LHCN-M2 (cell line): ENCODE measurements at places on chromosomes 2 and 18. TPM values are rescaled to one million over a fixed set of nuclear protein-coding genes. Genes with fewer than 3 reads are reported as not detected.

The CXCR4 gene
- not detected in 2 replicates for total RNA-seq

The PAX3 gene
- 1.6 and 3.9 TPM in 2 replicates for total RNA-seq

The RRM2 gene
- total RNA-seq: 162 and 187 TPM in 2 replicates

The ZNF396 gene
- total RNA-seq: 0.19 and 0.69 TPM in 2 replicates

The CFAP53 gene
- 0.13 TPM in 1 of 2 replicates, not detected in the other for total RNA-seq

GRCh38 chr2:166628478-166629136, 134.6 kb upstream of the SCN7A start:
- DNase-seq: no peak

DNA sequence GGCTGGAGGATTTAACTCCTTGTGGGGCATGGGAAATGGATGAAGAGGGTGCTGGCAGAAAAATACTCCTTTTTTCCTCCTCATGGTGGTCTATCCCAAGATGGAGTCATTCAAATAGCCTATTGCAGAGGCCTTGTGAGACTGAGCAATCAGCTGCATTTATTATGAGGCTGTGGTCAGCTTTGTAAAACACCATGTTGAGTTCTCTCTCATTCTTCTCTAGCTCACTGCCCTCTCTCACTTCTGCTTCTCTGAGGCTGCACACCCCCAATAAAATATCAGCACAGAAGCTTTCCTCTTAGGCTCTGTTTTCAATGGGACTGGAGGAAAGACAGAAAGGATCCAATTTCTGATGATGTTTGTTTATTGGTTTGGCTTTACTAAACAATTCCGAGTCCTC, 467.1 kb downstream of the ADCYAP1 start:
- no peak for DNase-seq

- no peak for DNase-seq
Observed at GRCh38 chr18:75256376-75256775, 45.8 kb downstream of the TSHZ1 start.

GRCh38 chr2:232876161-232876977, 6.3 kb downstream of the SNORC start:
- no peak for DNase-seq

GRCh38 chr18:1104181-1104881, 199.7 kb downstream of the ADCYAP1 start:
- no peak for DNase-seq

DNA sequence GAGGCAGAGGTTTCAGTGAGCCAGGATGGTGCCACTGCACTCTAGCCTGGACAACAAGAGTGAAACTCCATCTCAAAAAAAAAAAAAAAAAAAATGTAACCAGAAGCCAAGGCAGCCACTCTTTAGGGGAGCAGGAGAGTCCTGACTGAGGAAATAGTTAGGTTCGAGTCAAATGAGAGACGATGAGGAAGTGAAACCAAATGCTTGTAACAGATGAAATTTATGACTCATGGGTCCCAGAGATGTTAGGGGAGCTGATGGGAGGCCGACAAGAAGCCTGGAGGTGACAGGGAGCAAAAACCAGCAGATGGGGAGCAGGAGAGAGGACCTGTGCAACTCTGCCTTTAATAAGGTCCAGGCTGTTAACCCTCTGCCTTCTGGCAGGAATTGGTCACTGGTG, 756.1 kb upstream of the DDX18 start:
- DNase-seq: no peak

DNA sequence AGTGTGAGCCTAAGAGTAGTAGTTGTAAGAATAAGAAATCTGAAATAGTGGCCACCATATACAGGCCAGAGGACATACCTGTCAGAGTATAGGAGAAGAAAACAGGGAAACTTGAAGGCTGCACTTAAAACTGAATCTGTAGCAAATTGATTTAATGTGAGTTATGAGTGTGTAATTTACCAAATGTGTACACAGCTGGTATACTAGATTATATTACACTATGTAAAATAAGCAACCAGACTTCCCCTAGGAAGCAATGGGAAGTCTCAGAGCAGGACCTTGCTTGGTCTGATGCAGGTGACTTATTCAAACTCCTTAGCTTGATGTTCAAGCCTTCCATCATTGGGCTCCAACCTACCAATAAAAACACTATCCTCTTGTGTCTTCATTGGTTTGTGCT, 17.3 kb upstream of the EPC2 start:
- DNase-seq: no peak

DNA sequence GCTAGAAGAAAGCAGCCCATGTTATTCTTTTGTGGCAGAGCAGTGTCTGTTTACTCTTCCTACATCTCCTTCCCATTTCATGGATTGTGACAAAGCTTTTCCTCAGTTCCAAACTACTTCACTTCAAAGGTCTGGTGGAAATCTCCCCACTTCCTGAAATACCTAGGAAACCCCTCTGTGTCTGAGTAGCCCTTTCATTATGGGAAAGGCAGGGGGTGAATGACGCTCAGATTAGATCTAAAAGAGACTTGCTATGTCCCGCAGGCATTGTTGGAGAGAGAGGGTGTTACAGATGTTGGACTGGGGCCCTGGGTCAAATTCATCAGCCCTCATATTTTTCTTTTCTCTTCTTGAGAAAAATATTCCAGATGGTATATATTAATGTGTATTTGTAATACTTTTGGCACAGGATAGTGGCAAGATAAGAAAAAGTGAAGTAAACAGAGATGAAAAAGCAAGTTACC, 675.0 kb downstream of the IRS1 start:
- no peak for DNase-seq

GRCh38 chr2:234415706-234416105, 81.2 kb downstream of the ARL4C start:
- no peak for DNase-seq

- DNase-seq: no peak
Observed at GRCh38 chr2:181376442-181376841, 80.7 kb upstream of the ITGA4 start.

DNA sequence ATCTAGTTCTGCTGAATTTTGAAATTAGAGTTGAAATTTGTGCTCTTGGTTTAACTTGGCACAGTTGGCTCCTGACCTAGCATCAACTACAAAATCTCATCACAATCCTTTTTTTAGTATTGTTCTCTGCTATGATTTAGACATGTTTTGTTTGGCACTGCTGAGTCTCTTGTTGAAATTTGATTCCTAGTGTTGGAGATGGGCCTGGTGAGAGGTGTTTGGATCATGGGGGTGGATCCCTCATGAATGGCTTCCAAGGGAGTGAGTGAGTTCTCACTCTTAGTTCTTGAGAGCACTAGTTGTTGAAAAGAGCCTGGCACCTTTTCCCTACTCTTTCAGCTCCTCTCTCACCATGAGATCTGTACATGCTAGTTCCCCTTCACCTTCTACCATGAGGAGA, 605.6 kb upstream of the SLC39A10 start:
- peak; percentile 75 for DNase-seq

DNA sequence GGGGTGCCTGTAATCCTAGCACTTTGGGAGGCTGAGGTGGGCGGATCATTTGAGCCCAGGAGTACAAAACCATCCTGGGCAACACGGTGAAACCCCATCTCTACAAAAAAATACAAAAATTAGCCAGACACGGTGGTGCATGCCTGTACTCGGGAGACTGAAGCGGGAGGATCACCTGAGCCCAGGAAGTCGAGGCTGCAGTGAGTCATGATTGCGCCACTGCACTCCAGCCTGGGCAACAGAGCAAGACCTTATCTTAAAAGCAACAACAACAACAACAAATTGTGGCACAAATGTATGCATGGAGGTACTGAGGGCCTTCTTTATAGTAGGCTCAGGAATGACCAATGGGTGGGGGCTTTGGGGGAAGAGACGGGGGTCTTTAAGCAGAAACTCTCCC, 38.5 kb downstream of the HPCAL1 start:
- no peak for DNase-seq

- DNase-seq: peak; percentile 4
Observed at GRCh38 chr2:131092458-131093005, 728 bp downstream of the FAM168B start.

DNA sequence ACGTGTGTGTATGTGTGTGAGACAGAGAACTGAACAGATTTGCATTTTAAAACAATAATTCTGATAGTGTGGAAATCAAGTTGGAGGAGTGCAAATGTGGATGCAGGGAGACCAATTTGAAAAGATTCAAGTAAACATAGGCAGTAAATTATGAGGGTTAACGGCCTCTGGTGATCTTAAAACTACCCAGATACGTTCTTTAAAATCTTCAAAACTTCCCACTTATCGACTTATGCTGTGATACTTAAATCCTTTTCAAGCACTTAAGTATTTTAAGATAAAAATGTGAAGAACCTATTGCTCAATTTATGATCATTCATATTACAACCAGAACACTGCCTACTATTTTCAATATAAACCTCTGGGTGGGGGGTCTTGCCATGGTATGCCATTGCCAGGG, 37.7 kb upstream of the CDC42EP3 start:
- no peak for DNase-seq

DNA sequence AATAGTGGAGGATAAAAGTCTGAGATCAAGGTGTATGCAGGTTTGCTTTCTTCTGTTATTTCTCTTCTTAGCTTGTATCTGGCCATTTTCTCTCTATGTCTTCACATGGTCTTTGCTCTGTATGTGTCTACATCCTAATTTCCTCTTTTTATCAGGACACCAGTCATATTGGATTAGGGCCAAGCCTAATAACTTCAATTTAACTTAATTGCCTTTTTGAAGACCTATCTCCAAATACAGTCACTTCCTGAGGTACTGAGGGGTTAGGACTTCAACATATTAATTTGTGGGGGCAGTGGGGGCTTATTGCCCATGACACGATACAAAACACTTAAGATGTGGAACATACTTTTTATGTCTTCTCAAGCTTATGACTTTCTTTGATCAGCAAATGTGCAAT, 632.9 kb upstream of the CELF4 start:
- no peak for DNase-seq
